ENCODE measurements at places on chromosomes 6 and 20. TPM values are rescaled to one million over a fixed set of nuclear protein-coding genes. Genes with fewer than 3 reads are reported as not detected.

NNAT gene
- not detected for total RNA-seq

MCCD1 gene
- not detected for total RNA-seq

DNA sequence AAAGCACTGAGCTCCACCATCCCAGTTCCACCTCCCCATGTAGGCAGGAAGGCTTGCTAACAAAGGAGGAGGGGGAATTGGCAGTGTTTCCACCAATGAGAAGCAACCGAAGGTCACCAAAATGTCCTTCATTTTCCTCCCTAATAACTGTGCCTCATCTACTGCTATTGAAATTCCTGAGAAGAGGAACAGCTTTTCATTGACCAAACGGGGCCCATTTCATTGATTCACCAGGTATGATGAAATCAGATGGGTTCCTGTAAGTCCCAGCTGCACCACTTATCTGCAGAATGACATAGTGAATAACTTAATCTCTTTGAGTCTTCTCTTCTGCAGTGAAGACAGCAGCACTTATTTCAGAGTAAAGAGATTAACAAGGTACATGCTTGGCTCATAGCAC lies 17.3 kb downstream of the TREM1 start:
- no peak for DNase-seq

GRCh38 chr6:112123982-112124381 lies 36.6 kb downstream of the FAM229B start:
- DNase-seq = no peak

GRCh38 chr6:96156425-96156824 lies 140.7 kb downstream of the FUT9 start:
- DNase-seq = no peak

DEFB116 gene
- not detected for total RNA-seq

DNA sequence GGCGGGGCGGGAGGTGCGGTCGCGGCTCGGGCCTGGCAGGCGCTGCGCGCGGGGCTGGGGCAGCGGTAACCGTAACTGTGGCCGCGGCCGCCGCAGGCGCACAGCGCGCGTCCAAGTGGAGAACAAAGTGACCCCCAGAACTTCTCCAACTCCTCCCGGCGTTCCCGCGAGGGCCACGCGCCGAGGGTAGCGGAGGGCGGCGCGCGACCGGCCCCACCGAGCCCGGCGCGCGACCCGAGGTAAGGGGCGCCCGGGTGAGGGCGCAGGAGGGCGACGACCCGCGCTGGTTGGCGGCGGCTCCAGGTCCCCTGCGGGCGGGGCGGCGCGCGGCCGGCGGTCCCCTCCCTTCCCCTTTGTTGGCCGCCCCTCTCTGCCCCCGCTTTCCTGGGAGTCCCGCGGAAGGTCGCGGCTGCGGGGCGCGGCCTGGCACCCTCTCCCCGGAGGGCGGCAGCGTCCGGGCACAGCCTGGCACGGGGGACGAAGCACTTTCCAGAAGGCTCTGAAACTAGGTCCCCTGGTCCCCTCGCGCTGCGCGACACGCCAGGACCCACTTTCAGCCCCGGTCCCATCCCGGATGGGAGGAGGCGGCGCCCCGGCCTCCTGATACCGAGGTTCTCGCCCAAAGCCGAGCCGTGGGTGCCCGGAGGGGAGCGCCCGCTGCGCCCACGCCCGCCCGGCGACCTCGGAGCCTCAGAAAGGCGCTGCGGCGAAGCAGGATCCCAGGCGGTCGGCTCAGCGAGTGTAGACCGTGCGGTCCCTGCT lies at the start of gene TIAM2:
TSS of gene TIAM2 (plus strand) at position 62 of the 762 bp plus-strand sequence. CDS start 133,909 bp downstream, outside the sequence.
- DNase-seq = no peak

DNA sequence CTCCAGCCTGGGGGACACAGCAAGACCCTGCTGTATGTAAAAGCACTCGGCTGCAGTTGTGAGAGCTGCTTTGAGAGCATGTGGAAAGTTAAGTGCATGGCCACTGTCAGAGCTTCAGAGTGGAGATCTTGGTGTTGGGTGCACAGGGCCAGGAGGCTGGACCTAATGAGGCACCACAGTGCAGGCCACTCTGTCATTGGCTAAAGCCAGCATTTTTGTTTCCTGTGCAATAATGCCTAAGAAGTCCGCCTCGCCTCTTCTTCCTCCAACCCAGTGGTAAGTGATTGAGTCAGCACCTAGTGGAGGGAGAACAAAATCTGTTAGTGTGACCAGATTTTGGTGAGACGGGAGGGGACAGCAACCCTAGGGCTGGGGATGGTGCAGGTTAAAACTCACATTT lies 60.6 kb downstream of the SSR1 start:
- DNase-seq = no peak

DNA sequence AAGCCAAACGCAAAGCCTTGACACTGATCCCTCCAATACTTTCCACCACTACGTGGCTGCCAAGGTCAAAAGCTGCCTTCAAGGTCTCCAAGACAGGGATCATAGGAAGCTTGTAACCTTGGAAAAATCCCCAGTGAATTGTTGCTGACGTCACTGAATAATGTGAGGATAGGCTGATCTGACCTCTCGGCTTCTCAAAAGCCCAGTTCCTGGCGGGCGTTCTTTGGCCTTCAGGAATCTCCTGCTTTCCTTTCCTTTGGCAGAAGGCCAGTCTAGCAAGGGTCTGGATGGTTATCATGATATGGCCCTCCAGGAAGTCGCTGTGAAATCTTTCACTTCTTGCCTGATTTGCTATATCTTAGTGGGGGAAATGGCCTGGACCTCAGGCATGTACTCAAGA lies 61.4 kb upstream of the TNFAIP3 start:
- DNase-seq = no peak

ALDH5A1 gene
- 23.3 TPM for total RNA-seq

DNA sequence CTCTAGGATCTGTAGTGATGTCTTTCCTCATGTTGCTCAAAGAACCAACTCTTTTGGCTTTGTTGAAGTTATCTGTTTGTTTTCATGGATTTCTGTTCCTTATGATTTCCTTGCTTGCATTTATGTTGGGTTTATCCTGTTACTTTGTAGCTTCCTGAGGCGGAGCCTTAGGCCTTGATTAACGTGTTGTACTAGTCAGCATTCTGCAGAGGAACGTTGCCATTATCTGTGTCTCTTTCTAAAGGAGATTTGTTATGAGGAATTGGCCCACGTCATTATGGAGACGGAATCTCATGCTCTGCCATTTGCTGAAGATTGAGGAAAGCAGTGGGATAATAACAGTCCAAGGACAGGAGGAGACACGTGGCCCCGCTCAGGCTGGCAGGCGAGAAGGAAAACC lies 29.9 kb downstream of the UCKL1 start:
- DNase-seq = no peak

GRCh38 chr20:51759769-51760510 lies 8.2 kb downstream of the ATP9A start:
- DNase-seq = no peak

KIAA1755 gene
- total RNA-seq = 5.4 TPM

SLX4IP gene
- 2.6 TPM for total RNA-seq

PKHD1 gene
- not detected for total RNA-seq

RBBP8NL gene
- total RNA-seq = not detected

EEF1A2 gene
- total RNA-seq = 1,229 TPM

GRCh38 chr6:24694198-24694597 lies 24.8 kb downstream of the C6orf62 start:
- no peak for DNase-seq

GRCh38 chr6:7819431-7820015 lies 91.1 kb downstream of the TXNDC5 start:
- no peak for DNase-seq

CLVS2 gene
- 0.11 TPM for total RNA-seq

DNA sequence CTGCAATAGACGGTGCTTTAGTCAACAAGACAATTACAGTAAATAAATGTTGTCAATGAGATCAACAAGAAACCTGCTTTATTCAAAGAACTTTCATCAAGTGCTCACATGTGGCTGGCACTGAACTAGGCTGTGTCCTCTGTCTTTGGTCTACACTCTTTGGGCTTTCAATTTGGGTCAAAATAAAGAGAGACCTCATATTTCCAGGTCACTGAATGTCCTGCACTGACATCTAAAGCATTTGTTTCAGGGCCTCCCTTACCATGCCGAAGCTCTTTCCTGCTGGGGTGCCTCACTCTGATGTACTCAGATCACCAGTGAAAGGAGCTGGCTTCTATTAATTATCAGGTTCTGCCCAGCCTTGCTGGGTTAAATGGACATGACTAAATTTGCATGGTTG lies 32.0 kb downstream of the PDE7B start:
- DNase-seq = no peak

NKX2-4 gene
- total RNA-seq = not detected

CAP2 gene
- 118 TPM for total RNA-seq

- DNase-seq = no peak
These were observed 220.7 kb upstream of the THBS2 start for GRCh38 chr6:169474362-169474761.

FAM83B gene
- total RNA-seq = 1.6 TPM

TMEM200A gene
- not detected for total RNA-seq

GRCh38 chr6:19757036-19757435 lies 80.1 kb upstream of the ID4 start:
- DNase-seq = no peak

- DNase-seq = no peak
These were observed 136.3 kb upstream of the PRDM1 start for GRCh38 chr6:105949869-105950268.

SLC35B2 gene
- total RNA-seq = 19.4 TPM

GRCh38 chr6:164507206-164507940 lies 802.0 kb downstream of the C6orf118 start:
- DNase-seq = no peak

OSER1 gene
- total RNA-seq = 32.8 TPM

DNA sequence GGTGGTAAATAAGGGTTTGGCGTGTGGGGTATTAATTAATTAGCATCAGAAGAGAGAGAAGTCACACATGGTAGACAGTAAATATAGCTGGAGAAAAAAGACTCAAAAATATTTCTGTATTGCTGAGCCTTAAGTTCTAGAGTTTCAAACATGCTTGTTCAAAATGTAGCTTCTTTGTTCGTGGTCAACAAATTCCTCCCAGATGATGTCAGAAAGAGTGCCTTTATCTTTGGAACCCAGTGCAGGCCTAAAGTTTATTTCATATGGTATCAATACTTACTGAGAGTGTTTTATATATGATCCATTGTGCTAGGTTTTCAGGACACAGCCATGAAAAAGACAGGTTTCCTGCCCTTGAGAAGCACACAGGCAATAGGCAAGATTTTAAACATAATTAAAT lies 18.3 kb downstream of the MARCKS start:
- DNase-seq = no peak

DNA sequence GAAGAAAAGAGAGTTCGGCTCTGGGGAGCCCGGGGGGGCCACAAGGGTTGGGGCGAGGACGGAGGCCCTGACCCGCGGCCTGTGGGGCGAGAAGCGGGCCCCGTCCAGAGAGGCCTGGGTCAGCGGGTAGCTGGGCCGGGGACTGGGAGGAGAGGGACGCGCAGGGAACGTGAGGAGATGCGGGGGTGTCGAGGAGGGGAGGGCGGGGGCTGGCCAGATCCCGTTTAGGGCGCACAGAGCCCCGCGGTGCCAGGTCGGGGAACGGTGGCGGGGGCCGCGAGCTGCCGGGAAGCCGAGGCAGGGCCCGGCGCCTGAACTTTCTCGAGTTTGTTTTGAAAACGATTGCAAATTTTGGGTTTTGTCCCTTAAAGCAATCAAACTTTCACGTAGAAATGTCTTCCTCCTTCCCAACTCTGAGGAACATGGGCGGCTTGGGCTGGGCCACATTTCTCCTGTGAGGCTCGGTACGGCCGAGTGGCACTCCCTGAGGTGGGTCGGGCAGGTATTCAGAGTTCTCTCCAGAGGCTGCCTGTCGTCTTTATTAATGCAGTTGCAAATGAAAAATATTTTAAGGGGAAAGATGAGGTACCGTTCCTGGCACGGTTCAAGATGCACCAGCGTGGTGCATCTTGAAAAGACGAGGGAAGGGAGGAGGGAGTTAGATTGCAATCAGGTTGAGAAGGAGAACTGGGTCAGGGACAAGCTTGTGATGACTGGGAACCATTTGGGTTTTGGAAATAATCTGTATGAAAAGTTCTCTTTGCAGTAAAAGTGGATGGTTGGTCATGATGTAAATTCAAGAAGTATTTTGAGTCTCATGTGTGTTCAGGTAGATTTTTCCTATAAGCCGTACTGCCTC lies 972 bp downstream of the RNF8 start:
- no peak for DNase-seq

OLIG3 gene
- not detected for total RNA-seq

PPP1R11 gene
- 40.9 TPM for total RNA-seq

DNA sequence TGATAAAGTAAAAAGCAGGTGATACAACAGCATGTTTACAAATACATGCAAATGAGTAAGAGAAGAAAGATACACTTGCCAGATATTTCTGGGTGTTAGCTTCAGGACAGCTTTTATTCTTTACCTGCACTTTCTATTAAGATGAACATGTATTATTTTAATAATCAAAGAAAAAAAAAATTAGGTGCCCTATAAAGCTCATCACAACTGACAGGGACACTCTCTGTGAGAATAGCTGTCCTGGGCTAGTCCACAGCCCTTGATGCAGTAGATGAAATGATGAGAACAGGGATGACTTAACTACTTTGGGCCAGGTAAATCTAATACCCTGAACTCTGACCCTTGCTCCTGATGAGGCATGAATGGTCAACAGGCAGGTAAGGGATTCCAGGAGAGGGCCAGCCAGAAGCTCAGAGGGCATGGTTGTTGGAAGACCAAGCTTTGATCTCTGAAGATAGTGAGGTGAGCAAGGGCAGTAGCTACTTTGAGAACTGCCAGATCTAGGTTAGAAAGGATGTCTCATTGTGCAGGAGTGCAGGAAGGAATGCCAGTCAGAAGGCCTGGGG lies 15.6 kb downstream of the NSFL1C start:
- no peak for DNase-seq

RAB44 gene
- total RNA-seq = not detected

DNA sequence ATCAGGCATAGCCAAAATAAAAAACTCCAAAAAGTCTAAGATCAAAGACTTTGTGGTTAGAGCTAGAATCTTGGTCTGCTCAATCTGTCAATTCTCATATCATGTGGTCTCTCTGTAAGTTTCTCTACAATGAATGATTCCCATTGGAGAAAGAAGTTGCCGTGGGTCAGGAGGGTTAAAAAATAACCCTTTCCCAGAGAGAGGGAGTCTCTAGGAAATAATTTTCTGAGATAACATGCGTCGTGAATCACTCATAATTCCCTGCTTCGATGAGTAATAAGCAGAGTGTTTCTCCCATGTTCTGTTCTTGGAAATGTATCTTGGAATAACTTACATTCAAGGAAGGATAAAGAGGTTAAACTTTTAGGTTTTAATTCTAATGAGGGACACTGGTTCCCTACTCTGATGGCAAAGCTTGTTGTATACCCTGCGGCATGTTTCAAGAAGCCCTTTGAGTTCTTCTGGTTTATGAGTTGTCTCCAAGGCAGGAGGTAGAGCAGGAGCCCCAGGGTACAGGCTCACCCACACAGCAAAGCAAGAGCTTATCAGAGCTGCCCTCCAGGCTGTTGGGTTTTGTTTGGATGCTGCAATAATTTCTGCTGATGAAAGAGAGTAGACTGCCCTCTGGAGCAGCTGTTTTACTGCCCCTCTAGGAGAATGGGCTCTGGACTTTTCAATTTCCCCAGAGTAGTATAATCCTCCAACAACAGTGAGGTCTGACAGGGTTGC lies 599.1 kb downstream of the QKI start:
- no peak for DNase-seq

Measured in Right ventricle myocardium superior (tissue), 1 donor.